T-helper 9 cell (primary cell): ENCODE measurements at places on chromosomes 2 and 18.

DNA sequence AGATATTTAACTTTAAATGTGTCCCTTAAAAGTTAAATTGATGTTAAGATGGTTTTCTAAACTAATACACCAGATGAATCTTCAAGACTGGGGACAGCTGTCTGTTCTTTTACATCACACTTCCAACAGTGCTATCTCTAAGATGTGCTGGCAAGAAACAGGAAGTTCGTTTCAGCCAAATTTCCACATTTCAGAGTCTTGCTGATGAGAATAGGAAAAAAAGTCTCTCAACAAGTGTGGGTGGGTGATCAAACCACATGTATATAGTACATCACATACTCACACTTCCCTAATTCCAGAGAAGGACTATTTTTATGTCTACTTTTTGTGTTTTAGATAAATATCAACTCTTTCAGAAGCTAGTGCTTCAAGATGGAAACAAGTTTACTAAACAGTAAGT, 1712.8 kb upstream of the TMEFF2 start:
- no peak for DNase-seq

- DNase-seq, result no peak
Observed at GRCh38 chr2:215912299-215912842, 101.0 kb downstream of the MREG start.

GRCh38 chr2:120678926-120679325, 56.7 kb upstream of the GLI2 start:
- no peak for DNase-seq

GRCh38 chr18:70380915-70381896, 92.4 kb downstream of the SOCS6 start:
- no peak for DNase-seq

DNA sequence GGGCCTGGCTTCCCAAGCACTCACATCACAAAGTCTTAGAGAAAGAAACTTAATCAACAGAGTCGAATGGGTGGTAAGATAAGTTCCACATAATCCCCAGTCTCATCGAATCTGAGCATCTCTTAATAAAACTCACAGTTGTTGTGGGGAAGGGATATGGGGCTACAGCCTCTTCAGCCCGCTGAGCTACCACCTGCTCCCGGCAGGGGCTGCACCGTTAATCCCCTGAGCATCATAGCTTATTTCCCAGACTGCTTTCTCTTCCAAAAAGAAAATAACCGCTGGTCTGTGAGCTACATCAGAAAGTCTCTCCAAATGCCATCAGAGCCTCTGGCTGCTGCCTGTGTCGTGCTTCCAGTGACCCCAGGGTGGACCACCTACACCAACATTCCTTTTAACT, 139.4 kb upstream of the CELF4 start:
- DNase-seq, result no peak

- no peak for DNase-seq
Observed at GRCh38 chr2:126744640-126745039, 88.7 kb downstream of the GYPC start.

GRCh38 chr2:97732436-97733340, 19.3 kb downstream of the ZAP70 start:
- no peak for DNase-seq

DNA sequence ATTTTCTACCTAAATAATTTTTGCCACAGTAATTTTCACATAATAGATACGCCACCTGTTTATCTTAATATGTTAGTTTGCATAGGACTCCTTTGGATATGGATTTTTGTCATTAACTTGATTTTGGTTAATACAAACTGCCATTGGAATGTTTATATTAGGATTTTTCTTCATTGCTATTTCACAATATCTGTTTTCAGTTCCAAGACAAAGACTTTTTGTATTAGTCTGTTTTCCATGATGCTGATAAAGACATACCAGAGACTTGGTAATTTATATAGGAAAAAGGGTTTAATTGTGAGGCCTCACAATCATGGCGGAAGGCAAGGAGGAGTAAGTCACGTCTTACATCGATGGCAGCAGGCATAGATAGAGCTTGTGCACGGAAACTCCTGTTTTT, 503.1 kb upstream of the TMEFF2 start:
- DNase-seq, result no peak

DNA sequence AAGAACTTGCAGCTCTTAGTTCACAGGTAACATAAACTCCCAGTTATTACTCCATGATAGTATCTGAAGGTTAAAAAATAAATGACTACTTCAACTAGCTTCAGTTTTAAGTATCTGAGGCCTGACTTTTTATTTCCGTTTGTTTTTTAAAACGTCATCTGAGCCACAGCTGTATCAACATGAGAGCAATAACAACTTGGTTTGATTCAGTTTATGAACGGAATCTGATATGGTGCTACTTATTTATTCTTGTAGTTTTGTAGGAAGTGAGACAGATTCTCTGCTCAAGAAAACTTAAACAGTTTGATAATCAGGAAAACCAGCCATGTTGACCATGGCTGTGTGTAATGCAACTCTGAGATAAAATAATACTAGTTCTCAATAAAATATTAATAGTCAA, 34.9 kb downstream of the NAB1 start:
- DNase-seq, result no peak

GRCh38 chr18:48902023-48902855, 48.5 kb downstream of the SMAD7 start:
- DNase-seq, result no peak

- DNase-seq, result no peak
Observed at GRCh38 chr2:200028998-200029397, 73.6 kb downstream of the MAIP1 start.

DNA sequence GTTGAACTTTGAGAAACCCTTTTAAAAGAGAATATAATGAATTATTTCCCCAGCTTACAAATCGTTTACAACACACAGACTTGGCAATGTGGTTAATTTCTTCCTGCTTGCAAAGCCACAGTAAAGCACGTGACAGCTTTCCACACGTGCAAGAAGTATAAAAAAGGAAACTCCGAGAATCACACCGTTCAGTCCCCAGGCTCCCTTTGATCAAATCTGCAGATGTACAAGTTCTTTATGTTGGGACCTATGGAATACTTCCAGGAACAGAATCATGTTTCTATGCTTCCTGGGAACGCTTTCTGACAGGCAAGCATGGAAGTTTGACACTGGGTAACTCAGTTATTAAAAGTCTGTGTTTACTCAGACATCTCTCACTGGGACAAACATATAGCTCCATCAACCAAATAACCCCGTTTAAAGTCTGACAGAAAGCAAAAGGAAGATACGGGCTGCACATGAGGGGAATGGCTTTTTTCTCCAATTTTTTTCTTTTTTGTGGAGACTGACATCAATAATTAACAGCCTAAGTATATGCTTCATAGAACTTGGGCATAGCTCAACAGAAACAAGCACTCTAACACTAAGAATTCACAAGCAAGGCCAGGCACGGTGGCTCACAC, 134.8 kb downstream of the EIPR1 start:
- peak; percentile 19 for DNase-seq

- DNase-seq, result peak; percentile 18
Observed at GRCh38 chr2:230794497-230794896, 70.2 kb upstream of the ITM2C start.

GRCh38 chr18:23835091-23835490, 145.8 kb downstream of the LAMA3 start:
- no peak for DNase-seq

- no peak for DNase-seq
Observed at GRCh38 chr2:73993778-73994177, 9.1 kb downstream of the TET3 start.

DNA sequence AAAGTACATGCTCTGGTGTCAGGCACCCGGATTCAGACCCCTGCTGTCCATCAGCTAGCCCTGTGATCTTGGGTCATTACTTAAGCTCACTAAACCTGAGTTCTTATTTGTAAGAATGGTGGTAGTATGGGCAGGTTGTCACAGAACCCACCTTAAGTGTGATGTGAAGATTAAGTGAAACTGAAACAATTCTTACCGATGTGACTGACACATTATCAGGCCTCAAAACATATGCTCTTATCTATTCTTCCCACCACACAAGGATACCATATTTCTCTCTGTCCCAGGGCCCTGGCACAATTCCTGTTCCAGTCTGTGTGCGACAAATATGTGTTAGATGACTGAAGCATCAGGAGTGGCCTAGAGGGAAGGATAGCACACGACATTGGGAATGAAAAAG, 11.0 kb upstream of the CDC42EP3 start:
- no peak for DNase-seq

DNA sequence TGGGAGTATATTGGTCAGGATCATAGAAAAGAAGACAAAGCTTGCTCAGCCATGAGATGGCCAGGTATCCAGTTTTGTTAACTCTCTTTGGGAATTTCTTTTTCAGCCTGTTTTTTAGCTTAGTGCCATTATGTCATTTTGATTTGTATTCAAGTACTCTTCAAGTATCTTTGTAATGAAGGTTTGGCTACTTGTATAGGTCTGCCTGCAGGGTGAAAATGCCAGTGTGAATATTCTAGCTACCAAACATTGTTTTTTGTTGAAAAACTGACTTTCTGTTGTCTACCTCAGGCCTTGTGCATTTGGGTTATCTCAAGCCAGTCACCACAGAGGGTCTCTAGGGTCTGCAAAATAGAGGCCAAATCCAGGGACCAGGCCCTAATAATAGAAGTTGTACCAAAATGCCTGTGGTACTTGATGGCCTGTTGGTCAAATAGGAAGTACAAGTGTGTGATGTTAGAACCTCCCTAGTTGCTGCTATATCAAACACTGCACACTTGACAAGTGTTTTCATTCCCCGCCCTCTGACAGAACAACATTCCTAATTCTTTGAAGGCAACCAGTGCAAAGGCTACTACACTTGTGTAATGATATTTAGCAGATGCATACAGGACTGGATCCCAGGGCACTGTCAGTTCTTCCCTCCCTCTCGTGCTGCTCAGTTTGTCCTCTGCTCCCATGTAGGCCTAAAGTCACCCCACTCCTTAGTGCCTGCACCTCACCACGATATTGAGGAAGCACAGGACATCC, 36.4 kb downstream of the RNMT start:
- no peak for DNase-seq

GRCh38 chr2:72915320-72915906, 1.9 kb upstream of the EMX1 start:
- DNase-seq, result no peak

GRCh38 chr2:120901201-120901600, 165.5 kb downstream of the GLI2 start:
- DNase-seq, result no peak

DNA sequence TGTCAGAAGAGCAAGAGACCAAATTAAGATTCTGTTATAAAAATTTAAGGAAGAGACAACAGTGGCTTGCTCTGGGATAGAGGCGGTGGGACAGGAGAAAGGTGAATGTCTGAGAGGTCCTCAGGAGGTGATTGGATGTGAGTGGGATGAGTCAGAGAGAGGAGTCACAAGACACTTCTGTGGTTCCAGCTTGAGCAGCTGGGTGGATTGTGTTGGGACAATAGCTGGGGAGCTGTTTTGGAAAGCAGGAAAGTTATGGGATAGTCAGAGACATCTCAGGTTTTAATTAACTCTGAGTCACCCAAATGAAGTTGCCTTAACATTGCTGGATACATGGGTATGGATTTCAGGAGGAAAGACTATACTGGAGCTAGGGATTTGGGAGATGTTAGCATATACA, 218.0 kb upstream of the TRIB2 start:
- DNase-seq, result no peak

GRCh38 chr18:32317651-32318050, 127.8 kb downstream of the MEP1B start:
- no peak for DNase-seq

- no peak for DNase-seq
Observed at GRCh38 chr2:26615336-26615859, 25.8 kb downstream of the CIB4 start.

DNA sequence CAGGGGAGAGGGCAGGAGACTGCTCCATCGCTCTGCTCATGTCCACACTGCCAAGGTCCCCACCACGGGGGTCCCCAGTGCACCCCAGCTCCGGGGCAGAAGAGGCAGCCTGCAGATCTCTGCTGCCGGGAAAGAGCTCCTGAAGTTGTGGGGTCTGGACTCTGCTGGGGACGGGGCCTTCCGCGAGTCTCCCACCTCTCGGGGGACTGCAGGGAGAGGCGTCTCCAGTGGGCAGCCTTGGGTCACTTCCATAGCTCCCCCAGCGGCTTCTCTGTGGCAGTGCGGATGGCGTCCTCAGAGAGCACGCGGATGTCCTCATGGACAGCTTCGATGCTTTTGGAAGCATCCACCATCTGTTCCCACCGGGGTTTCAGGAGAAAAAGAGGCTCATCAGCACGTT, 10.7 kb downstream of the DTYMK start:
- no peak for DNase-seq

- no peak for DNase-seq
Observed at GRCh38 chr2:110873056-110873502, 140.7 kb downstream of the ACOXL start.

DNA sequence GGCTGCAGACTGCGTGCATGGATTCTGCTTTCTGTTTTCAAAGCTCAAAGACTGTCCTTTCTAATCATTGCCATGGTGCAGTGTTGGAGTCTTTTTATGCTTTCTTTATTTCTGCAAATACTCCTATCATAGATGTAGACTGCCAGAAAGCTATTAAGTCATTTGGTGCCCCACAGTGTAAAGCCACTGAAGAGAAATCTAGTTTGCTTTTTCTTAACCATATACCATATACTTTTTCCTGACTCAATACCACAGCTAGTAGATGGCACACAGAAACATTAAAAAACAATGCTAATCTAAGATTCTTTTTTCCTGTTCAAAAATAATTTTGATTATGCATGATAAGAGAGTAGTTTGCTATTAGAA, 109.9 kb upstream of the RAB27B start:
- DNase-seq, result no peak

- no peak for DNase-seq
Observed at GRCh38 chr2:19607400-19607799, 249.0 kb upstream of the OSR1 start.

GRCh38 chr2:191620144-191620543, 57.8 kb upstream of the NABP1 start:
- no peak for DNase-seq

DNA sequence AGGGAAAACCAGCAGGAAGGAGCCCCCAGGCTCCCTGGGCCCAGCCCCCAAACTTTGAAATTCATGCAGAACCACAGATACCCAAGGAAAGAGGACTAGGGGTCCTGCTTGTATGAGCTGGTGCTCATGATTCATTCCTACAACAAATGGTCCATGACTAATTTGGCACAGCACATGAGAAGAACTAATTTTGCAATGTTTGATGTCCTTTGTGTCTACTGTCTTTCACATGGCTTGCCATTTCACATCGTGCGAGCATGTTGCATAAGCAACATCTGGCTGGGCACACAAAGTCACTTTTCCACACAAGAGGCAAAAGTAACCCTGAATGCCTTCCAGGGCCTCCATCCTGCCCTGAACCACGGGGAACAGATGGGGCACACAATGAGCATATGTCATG, 149.6 kb upstream of the APCDD1 start:
- no peak for DNase-seq

- DNase-seq, result no peak
Observed at GRCh38 chr2:124079045-124079444, 54.0 kb downstream of the CNTNAP5 start.

GRCh38 chr18:57801325-57801724, 1.8 kb downstream of the ATP8B1 start:
- DNase-seq, result no peak
